Urothelium cell line (cell line): ENCODE measurements at places on chromosomes 2 and 18.

DNA sequence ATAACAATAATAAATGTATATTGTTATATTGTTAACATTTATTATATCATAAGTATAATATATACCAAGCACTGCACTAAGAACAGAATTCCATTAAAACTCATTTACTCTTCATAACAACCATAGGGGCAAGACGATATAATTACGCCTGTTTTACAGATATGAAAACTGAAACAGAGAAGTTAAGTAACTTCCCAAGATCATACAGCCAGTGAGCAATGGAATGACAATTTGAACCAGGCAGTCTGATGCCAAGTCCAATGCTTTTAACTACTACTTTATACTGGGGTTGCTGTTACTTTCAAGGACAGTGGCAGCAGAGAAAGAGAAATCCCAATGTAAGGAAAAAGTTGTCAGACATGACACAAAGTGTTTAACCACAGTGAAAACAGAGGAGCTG is 338.8 kb upstream of the ID2 start:
- DNase-seq, result no peak

- no peak for DNase-seq
Measured at GRCh38 chr2:101558740-101559525, 84.0 kb upstream of the RFX8 start.

- DNase-seq, result no peak
Measured at GRCh38 chr2:9473985-9474360, 378 bp upstream of the IAH1 start.

DNA sequence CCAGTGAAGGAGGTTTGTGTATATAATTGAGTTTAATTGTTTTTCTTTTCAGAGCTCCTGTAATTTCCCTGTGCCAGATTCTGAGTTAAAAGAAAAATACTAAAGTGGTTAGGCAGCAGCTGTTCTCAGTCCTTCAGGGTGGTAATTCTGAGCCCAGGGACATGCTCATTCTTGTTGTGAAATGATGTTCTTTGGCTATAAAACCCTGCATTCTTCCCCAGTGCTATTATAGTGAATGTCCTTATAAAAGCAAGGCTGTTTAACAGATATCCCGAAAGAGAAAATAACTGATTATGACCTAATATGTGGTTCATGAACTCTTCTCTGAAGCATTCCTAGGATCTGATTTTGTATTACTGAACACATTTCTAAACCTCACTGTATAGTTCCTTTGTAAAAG is 34.0 kb downstream of the ADAM23 start:
- DNase-seq, result no peak

- no peak for DNase-seq
Measured at GRCh38 chr18:75106746-75107145, 102.2 kb downstream of the PTGR3 start.

GRCh38 chr2:224952936-224953657 is 89.2 kb downstream of the DOCK10 start:
- DNase-seq, result no peak

DNA sequence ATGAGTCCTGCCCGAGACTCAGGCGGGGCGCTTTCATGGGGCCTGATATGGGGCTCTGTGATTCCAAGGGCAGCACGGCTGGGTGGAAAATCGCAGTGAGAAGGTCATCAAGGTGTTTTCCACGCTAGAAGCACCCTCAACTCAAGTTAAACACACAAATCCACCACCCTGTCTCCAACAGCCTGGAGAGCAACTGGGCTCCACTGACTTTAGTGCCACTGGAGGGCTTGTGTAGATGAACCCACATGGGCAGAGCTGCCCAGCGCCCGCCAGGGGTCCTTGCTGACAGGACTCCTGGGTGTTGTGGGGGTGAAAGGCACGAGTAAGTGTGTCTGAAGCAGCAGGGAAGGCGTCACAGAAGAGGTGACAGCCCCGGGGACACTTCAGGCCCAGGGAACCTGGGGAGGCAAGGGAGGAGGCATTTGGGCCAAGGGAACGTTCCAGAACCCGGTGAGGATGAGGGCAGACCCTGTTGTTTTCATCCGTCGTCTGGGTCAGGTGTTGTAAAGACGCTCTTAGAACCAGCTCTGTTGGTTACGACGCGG is 51.8 kb upstream of the CTDP1 start:
- DNase-seq, result no peak

- DNase-seq, result no peak
Measured at GRCh38 chr2:140836826-140837225, 1294.0 kb downstream of the LRP1B start.
